ENCODE measurements at places on chromosomes 1 and 21. TPM values are rescaled to one million over a fixed set of nuclear protein-coding genes. Genes with fewer than 3 reads are reported as not detected.

DNA sequence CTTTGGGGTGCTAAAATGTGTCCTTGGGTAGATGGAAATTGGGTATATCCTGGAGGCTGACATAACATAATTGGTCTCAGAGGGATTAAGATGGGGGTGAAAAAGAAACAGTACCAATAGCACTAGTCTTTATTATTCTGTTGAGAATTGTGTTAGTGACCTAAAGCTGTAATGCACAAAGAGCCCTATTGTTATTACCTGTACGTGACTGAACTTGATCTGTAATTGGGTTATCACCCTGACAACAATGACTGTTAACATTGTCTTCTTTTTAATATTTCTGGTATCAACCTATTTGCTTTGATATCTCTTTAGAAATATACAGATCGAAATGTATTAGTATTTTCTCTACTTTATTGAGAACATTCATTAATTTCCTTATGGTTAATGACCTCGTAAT, 147.6 kb downstream of the NEK7 start:
- DNase-seq: no peak

GRCh38 chr1:245353411-245353810, 198.6 kb downstream of the KIF26B start:
- no peak for DNase-seq

Gene PLA2G2F
- total RNA-seq: not detected

GRCh38 chr1:2477791-2478499, 1.9 kb downstream of the PLCH2 start:
- no peak for DNase-seq

- no peak for DNase-seq
Measured at GRCh38 chr1:86499987-86500593, 31.4 kb downstream of the CLCA1 start.

Gene SRGAP2B
- total RNA-seq: 17.3 TPM

DNA sequence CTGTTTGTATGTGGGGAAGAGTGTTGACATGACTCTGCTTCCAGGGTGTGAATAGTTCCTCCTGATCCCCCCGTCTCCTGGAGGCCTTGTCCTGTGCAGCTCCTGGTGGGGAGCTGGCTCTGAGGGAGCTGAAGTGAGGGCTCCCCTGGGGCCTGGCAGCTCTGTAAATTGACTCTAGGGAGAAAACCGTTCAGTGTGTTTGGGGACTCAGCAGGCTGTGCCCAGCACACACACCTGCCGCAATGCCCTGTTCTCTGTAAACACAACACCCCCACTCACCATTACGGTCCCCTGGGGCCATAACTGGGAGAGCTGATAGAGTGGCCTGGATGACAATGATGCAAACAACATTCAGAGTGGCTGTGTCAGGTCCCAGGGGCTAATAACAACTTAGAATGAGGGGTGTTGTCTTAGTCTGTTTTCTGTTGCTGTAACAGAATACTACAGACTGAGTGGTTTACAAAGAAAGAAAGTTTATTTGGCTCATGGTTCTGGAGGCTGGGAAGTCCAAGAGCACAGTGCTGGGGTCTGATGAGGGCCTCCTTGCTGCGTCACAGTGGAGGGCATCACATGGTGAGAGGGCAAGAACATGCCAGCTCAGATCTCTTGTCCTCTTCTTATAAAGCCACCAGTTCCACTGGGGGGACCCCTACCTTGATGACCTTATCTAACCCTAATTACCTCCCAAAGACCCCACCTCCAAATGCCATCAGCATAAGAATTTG, 15.3 kb downstream of the ADORA1 start:
- DNase-seq: no peak

Gene DYNLT4
- total RNA-seq: 1.1 TPM

DNA sequence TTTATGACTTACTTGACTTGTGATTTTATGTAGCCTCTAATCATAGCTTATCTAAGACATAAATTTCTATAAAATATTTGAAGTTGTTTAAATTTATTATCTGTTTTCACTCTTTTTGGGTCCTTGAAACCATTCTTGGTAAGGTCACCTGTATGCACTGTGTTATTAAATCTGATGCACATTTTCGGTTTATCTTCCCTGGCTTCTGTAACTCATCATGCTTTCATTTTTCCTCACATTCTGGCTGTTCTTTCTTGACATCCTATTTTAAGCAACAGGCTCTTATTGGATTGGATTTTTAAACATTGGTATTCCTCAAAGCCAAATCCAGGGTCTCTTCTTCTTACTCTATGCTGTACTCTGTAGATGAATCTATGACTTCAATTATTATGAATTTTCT, 341.6 kb downstream of the TGFB2 start:
- DNase-seq: no peak

DNA sequence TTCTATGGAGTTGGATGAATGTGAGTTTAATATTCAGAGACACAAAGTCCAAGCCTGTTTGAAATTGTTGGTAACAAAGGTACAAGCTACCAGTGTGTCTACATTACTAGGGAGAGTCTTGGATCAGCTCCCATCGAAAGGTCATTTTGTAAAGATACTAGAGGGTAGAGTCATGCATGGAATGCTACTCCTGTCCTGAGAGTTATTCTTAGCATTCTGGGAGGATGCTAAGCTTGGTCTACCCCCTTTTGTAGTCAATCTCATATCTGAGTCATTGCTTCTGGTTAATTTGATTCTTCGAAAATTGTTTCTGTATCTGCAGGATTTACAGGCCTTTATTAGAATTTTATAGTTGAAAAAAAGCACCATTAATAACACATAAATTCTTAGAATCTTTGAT, 240.2 kb downstream of the ST6GALNAC3 start:
- no peak for DNase-seq

Measured in type B pancreatic cell (in vitro differentiated cells).